GM20000 (cell line): ENCODE measurements at places on chromosomes 2 and 18.

DNA sequence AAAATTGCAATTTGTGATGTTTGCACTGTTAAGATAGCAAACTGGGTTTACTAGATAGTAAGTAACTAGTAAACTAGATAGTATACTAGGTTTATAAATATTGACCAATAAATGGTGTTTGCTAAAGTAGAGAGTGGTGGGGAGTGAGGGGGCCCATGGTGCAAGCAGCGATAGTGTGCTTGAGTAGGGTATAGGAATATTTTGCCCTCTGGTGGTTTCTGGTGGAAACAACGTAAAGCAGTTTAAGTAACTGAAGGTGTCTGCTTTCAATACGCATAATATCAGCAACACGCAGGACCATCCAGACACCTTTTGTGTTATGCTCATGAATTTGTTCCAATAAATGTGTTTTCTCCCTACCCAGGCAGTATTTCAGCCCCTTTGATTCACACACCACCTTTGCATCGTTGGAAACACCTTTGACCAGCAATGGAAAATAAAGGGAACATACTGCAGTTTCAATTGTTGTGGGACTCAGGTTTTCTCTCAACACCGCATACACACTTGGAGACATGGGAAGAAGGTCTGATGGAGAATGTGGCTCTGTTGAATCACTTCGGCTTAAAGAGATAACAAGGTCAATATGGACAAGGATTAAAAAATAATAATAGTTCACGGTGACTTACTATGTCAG is 16.7 kb upstream of the STAT1 start:
- DNase-seq, result peak; percentile 49

DNA sequence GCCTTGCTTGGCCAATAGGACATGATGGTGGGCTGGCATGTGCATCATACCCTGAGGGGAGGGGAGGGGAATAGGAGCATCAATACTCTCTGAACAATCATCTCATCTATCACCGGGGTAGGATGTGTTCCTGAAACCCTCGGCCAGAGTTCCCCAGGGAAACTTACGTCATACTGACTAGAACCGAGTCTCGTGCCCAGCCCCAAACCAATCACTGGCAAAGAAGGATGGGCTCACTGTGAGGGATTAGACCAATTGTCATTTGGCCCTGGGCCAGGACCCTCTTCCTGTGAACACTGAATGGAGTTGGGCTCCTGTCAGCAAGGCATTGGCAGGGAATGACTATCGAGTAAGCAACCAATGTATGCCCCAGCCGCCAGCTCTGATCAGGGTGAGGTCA is 261.5 kb downstream of the MYCN start:
- DNase-seq, result no peak

GRCh38 chr2:6644261-6644660 is 221.4 kb downstream of the CMPK2 start:
- no peak for DNase-seq

DNA sequence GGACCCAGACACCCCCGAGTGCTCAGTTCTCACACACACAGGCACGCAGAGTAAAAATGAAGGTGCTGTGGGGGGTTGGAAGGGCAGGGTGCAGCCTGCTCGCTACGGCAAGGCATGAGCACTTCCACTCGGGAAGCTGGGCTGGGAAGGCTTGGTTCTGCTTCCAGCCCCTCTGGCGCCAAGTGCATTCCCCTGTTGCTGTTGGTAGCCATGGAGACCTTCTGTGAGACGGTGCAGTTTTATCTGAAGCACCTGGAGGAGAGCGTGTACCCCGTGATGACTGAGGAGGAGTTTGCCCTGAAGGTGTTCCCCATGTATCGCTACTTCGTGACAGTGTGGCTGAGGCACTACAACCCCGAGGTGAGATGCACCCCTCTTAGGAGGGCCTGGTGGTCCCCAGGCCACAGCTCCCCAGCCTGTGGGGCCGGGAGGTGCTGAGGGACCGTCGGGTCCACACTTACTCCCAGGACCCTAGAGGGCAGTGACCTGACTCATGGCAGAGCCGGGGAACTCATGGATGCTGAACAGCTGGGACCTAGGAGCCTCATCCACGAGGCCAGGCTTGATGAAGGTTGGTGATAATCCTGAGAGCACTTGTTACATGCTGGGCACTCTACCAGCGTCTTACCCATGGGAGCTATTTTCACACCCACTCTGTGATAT is 15.5 kb downstream of the MROH2A start:
- DNase-seq, result no peak

- DNase-seq, result no peak
Measured at GRCh38 chr18:40939656-40940515, 1015.1 kb upstream of the PIK3C3 start.

GRCh38 chr18:8747440-8747937 is 42.1 kb downstream of the MTCL1 start:
- no peak for DNase-seq

- DNase-seq, result no peak
Measured at GRCh38 chr2:47644351-47644750, 138.6 kb upstream of the MSH6 start.

GRCh38 chr2:191840921-191841320 is 6.0 kb downstream of the CAVIN2 start:
- DNase-seq, result no peak

- no peak for DNase-seq
Measured at GRCh38 chr18:69845593-69846506, 101.8 kb downstream of the CD226 start.

GRCh38 chr18:37445368-37445767 is 120.2 kb downstream of the CELF4 start:
- DNase-seq, result no peak

DNA sequence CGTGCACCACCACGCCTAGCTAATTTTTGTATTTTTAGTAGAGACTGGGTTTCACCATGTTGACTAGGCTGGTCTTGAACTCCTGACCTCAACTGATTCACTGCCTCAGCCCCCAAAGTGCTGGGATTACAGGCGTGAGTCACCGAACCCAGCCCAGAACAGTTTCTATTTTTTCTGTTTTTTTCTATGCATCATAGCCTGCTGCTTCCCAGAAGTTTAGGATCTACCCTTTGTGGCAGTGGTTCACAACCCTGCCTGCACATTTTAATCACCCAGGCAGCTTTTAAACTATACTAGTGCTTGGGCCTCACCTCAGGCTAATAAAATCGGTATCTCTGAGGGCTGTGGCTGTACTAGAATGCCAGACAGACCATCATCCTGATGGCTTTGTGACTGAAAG is 39.7 kb upstream of the SOCS6 start:
- DNase-seq, result no peak

- no peak for DNase-seq
Measured at GRCh38 chr18:25262920-25263319, 89.0 kb downstream of the ZNF521 start.

DNA sequence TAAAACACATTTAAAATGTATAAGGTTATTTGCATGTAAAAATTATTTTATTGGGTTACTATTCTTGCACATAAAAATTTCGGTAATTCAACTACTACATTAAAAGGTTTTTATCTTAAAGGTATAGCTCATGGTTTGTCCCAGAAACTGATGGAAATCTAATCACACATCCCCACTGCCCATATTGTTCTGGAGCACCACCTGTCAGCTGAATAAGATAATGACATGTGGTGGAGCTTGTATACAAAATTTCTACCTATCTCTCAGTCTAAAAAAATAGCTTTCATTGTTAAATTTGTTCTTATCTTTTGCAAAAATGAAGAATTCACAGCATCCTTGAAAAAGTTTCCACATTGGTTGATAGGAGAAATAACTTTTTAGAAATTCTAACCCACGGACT is 18.3 kb downstream of the ERBB4 start:
- no peak for DNase-seq

- DNase-seq, result no peak
Measured at GRCh38 chr2:229971298-229971790, 49.0 kb downstream of the FBXO36 start.

DNA sequence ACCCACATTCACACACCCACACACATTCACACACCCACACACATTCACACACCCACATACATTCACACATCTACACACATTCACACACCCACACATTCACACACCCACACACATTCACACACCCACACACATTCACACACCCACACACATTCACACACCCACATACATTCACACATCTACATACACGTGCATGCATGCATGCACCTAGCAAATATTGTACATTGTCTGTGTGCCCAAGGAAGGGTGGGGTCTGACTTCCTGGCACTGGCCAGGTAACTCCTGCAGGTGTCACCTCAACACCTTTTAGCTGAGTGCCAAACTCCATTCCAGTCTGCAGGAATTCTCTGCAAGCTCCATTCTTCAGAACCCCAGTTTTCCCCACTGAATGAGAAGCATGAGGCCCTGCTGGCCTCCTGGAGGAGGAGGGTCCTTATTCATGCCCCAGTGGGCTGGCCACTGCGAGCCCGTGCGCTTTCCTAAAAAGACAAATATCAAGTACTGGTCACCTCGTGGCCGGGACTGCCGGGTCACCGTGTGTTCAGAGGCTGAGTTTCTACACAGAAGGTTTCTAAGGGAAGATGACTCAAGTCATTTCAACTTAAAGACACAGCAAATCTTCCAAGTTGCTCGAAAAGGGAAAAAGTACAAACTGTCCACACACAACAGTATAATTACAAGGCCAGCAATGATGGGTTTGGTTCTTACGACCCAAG is 131.5 kb downstream of the HDAC4 start:
- no peak for DNase-seq

DNA sequence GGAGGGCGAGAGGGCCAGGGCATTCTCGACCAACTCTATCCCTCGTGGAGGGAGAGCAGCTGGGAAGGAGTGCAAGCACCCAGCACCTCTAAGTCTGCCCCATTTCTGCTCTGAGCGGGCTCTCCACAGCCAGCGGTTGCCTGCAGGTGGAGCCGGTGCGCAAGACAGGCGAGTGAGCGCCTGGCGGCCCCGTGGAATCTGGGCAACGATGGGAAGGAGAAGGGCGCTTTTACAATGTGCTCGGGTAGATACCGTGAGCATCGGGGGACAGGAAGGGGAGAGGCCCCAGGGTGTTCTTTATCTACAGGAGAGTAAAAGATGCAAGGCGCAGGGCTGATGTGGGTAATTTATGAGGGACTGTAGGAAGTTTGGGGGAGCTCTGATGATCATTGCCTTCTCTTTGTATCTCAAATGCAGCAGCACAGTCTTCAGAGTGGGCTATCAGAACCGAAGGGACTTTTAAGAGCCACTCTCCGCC is 867 bp upstream of the TTL start:
- peak; percentile 91 for DNase-seq

DNA sequence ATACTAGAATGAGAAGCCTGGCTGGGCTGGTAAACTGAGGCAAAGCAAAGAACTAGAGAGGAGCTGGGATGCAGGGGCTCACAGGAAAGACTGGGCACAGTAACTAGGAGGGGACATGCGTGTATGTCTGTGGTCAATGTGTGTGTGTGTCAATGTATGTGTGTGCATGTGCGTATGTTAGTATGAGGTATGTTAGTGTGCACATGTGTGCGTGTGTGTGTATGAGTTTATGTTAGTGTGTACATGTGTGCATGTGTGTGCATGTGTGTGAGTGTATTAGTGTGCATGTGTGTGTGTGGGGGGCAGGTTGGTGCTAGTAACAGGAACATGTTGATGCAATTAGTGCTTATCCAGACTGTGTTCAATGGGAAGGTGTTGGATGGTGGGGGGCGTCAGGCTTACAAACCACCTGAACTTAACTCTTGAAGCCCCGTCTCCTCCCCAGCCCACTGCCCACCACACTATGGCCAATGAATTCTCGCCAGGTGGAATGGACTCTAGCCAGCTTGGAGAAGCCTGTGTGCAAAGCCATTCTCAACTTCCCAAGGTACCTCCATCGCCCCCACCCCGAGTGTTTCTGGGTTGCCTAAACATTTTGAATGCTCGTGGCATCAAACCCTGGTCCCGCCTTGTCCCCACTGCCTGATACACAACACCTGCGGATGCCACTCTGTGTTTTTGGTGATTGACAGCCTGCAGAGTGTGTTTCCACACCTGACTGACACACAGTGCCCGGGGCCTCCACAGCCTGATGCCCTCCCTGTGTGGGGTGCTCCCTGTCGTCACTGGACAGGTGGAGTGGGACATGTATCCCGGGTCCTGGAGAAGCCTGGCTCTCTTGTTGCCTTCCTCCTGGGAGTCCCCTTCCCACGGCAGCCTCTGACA is 90.1 kb upstream of the ASB18 start:
- DNase-seq, result no peak

DNA sequence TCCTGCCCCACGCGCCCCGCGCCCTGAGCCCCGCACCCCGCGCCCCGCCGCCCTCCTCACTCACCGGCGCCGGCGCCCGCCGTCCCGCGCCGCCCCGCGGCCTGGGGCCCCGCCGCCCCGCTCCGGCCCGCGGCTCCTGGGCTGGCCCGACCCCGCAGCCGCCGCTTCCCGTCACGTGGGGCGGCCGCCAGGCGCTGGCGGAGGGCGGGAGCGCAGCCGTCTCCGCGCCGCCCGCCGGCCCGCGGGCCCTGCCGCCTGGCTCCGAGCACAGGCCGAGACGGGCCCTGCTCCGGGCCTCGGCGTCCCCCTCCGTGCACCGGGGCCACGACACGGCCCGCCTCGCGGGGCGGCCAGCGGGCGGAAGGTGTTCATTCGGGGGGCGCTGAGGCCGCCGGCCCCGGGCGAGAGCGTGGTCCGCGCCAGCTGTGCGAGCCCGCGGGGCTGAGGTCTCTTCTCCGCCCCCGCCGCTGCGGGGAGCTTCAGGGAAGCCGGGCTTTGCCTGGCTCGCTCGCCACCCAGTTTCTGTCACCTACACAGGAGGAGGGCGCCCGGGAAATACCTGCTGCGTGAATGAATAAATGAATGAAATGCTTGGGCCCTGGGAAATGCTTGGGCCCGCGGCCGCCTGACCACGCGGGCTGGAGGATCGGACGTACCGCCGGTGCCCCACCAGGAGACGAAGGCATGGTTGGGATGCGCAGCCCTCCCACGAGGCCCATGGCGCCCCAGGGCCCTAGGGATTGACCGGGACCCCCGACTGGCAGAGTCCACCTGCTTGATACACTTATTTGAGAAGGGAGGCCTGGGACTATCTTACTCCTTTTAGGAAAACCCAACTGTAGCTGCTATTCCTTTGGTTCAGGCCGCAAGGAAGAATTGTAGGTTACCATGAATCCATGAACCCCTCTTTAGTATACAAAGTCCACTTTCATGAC is at the start of gene TGFBRAP1:
Gene TGFBRAP1 (minus strand): TSS at position 175 of the 935 bp plus-strand sequence. CDS start 21,434 bp downstream, outside the sequence.
- DNase-seq, result peak; percentile 90

DNA sequence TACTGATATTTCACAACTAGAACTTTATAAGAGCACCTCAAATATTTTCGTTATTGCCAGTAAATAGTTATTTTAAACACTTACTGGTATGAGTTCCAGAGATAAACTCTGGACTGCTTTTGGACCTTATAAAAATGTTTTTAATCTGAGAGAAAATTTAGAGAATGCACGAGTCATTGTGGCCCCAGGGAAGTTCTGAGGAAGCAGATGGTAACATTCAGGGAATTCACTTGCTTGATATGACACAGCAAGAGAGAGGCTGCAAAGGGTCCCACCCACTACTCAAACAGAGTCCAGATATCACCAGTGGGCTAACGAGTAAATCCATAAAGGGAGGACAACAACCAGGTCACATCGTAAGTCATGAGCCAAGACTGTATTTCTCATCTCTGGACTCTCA is 526.8 kb downstream of the TDRD15 start:
- DNase-seq, result no peak

DNA sequence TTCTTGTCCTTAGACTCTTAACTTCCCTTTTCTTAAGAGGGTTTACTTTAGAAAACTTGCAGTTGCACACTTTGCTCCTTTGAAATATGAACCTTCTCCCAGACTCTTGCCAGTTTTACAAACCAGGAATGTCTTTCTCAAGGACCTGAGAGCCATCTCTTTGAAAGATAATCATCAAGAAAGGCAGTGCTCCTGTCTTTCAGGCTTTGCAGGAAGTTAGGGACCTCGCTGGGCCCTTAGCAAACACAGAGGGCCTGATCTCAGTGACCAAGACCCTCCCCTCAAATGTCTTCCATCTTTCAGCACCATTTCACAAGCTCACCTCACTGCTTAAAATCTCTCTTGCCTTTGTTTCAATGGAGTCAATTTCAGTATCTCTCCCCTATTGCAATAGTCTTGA is 32.0 kb upstream of the NYAP2 start:
- DNase-seq, result no peak
